Common myeloid progenitor, CD34-positive (primary cell): ENCODE measurements at places on chromosomes 5 and 9.
A peak's percentile ranks its signal among the peaks of the same experiment; 100 is the strongest.

- H3K27me3 ChIP-seq, result no peaks in the 10 kb centered on the region
- no peaks in the 10 kb centered on the region for H3K36me3 ChIP-seq
- DNase-seq, result no peak
- H3K27ac ChIP-seq, result no peak overlapping the region
- peaks cover 4% of the 10 kb centered on the region for H3K4me1 ChIP-seq
- no peak overlapping the region for H3K4me3 ChIP-seq
These were observed 112.4 kb downstream of the COL23A1 start for GRCh38 chr5:178477802-178478201.

GRCh38 chr9:113992994-113993393 is 85.1 kb downstream of the AMBP start:
- DNase-seq, result peak; percentile 82
- peaks cover 32% of the 10 kb centered on the region for H3K4me1 ChIP-seq
- no peak overlapping the region for H3K4me3 ChIP-seq
- H3K27ac ChIP-seq, result peak overlapping the region; percentile 59

- H3K4me3 ChIP-seq, result no peak overlapping the region
- H3K27ac ChIP-seq, result no peak overlapping the region
- no peaks in the 10 kb centered on the region for H3K27me3 ChIP-seq
- H3K4me1 ChIP-seq, result no peaks in the 10 kb centered on the region
- no peaks in the 10 kb centered on the region for H3K36me3 ChIP-seq
- no peak for DNase-seq
These were observed 731.3 kb downstream of the NR2F1-AS1 start for GRCh38 chr5:92849756-92850155.

DNA sequence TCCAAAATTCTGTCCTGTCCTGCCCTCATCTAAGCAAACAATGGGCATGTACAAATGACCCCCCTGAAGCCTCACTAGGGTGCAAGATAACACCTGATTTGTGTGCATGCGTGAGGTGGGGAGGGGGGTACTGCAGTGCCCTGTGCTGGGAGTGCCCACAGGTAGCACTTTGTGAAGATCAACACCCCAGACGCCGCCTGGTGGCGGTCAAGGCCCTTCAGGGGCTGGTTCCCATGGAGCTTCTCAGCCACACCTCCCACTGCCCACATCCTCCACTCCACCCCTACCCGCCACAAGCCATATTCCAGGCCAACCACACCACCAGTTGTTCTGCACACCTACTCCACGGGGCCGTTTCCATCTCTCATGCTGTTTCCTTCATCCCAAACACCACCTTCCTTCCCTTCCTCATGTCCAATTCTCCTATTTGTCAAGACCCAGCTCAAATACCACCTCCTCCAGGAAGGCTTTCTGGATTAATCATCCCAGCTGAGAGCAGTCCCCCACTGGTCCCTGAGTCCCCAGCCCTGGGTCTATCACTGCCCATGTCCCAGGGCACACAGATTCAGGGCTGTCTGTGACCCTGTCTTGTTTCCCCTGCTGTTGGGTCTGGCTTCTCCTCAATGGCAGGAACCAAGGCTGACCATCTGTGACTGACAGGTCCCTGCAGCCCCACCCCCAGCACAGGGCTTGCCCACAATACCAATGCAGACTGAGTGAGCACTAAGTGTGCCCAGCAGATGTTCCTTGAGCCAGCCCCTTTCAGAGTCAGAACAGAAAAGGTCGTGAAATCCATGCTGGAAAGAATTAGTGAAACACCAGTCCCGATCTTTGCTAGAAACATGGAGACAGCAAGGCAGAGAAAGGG is 178.4 kb downstream of the PAX5 start:
- peaks cover 7% of the 10 kb centered on the region for H3K4me1 ChIP-seq
- H3K27ac ChIP-seq, result no peak overlapping the region
- no peak overlapping the region for H3K4me3 ChIP-seq
- peak; percentile 79 for DNase-seq

GRCh38 chr9:125189011-125189360 is 617 bp downstream of the PPP6C start:
- peaks cover 2% of the 10 kb centered on the region for H3K36me3 ChIP-seq
- peak overlapping the region; percentile 92 for H3K4me3 ChIP-seq
- no peaks in the 10 kb centered on the region for H3K27me3 ChIP-seq
- DNase-seq, result peak; percentile 68

DNA sequence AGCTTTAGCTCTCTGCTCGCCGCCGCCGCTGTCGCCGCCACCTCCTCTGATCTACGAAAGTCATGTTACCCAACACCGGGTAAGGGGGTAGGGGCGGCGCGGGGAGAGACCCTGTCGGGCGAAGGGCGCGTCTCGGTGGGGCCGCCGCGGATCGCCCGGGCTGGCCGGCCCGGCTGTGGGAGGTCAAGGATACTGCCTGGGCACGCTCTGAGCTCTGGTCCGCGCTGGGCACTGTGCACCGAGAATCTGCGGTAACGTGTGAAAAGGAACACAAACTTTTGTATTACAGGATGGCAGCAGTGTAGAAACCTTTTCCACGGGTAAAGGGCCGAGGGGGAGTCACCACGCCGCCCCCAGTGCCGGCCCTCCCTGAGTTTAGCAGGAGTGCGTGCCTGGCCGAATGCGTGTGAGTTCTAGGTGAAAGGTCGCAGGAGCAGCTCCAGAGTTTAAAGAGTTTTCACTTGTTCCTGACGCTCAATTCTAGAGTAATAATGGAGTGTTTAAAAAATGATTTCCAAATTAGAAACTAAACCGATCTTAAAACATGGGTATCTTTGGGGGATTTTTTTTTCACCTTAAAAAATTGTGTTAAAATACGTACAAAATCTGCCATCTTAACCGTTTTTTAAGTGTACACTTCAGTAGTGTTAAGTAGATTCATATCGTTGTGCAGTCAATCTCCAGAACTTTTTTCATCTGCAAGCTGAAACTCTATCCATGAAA is at the start of gene HSDL2:
Gene HSDL2 (plus strand): TSS at position 7 of the 723 bp plus-strand sequence. CDS start 56 bp downstream, at position 63.
- H3K27ac ChIP-seq, result peak within 1 kb of the TSS; percentile 94
- H3K27me3 ChIP-seq, result no peaks in the 10 kb centered on the region
- H3K36me3 ChIP-seq, result no peaks in the 10 kb centered on the region
- DNase-seq, result peak; percentile 14
- peaks cover 11% of the 10 kb centered on the region for H3K4me1 ChIP-seq
- peak within 1 kb of the TSS; percentile 94 for H3K4me3 ChIP-seq

DNA sequence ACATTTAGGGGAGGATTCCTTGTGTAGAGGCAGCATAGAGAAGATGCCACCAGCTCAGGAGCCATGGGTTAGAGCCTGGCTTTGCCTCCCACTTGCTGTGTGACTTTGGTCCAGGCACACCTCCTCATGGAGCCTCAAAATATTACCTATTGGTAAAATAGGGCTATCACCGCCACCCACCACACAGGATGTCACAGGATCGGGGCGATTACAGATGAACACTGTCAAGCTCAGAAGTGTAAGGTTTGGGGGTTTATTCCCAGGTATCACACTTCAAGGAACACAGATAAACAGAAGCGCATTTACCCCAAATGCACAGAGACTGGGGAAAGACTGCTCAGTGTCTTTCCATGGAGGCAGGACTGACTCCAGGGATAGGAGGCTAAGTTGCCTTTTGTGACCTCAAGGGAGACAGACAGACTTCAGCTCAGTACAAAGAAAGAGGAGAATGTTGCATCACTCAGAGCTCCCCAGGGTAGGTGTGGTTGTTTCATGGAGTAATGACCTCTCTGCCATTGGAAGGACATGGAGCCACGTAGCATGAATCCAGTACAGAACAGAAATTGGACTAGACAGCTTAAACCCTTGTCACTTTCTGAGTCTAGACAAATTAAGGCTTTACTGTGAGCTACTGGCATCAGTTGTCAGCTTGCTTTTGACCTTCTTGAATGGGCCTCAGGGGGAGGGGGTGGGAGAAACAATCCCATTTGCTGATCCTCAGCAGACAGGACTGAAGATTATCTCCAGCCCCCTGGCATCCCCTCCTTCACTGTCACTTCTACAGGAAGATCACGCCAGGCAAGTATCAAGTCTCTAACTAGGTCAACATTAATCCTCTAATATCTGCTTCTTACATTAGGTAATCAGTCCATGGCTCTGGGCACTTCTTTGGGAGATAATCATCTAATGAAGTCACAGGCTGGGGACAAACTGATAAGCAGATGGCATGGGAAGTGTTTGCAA is 6.5 kb downstream of the TRAF1 start:
- no peak for DNase-seq
- peaks cover 5% of the 10 kb centered on the region for H3K4me1 ChIP-seq
- H3K36me3 ChIP-seq, result no peaks in the 10 kb centered on the region
- no peak overlapping the region for H3K4me3 ChIP-seq
- no peak overlapping the region for H3K27ac ChIP-seq

DNA sequence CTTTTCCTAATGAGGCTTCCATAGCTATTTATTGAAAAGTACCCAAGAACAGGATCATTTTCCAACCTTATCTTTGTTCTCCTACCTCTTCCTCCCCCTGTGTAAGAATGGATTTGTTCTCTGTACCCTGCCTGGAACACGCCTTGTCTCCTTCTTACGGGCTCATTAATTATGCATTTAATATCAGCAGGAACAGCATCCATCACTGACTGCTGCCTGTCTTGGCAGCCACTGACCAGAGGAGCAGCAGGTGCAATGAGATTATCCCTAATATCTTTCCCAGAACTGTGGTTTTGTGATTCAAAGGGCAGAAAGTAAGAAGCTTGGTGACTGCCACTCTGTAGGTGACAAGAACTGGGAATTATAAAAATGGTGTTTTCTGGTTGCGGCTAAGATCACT is 19.3 kb upstream of the INSYN2B start:
- no peaks in the 10 kb centered on the region for H3K4me1 ChIP-seq
- H3K36me3 ChIP-seq, result peaks cover 68% of the 10 kb centered on the region
- no peak overlapping the region for H3K4me3 ChIP-seq
- H3K27ac ChIP-seq, result no peak overlapping the region
- H3K27me3 ChIP-seq, result no peaks in the 10 kb centered on the region
